ENCODE measurements at places on chromosomes 4 and X.

GRCh38 chr4:11857881-11858280 is 429.2 kb upstream of the HS3ST1 start:
- DNase-seq = no peak

DNA sequence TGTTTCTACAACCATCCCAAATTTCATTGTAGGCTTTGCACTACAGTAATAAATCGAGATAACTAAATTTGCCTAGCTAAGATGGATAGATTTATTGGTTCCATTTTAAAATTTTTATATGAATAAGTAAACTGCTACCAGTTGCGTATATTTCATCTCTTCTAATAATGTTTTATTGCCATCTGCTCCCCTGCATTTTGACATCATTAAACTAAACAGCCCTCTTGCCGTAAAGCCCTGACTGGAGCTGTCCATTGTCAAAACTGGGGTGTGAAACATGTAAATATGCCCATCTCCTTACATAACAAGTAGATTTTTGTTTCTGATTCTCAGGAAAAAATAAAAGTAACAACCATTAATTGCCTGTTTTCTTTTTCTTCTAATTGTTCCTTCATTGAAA is 130.8 kb upstream of the BMPR1B start:
- no peak for DNase-seq

GRCh38 chr4:8352368-8353157 is 83.0 kb downstream of the HTRA3 start:
- DNase-seq = no peak

DNA sequence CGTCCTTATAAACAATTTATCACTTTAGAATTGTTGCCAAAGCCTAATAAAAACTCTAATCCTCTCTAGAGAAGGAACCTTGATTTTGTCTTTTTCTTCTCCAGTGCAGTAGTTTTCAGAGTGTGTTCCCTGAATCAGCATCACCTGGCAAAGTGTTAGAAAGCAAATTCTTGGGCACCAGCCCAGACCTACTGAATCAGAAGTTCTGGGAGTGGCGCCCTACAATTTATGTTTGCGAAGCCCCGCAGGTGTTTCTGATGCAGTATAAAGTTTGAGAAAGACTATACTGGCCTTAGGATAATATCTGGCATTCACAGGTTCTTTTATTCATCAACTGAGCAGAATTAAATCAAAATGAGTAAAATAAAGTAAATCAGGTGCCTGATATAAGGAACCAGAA is 645.8 kb upstream of the ATOH1 start:
- no peak for DNase-seq

DNA sequence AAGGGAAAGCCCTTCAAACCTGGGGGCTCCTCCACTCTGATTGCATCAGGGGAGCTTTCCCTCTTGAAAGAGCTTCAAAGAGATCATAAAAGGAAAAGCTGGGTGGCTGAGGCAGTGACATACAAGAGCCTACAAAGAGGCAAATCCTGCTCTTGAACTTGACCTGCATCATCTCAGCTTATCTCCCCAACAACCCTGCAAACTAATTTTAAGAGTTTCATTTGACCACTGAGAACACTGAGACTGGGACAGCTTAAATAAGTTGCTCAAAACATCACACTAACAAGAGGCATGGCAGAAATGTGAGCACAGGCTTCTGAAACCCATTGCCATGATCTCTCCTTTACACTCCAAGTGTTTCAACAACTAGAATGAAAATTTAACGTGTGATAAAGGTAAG is 101.6 kb upstream of the PPARGC1A start:
- DNase-seq = no peak

GRCh38 chr4:73865431-73866096 is 3.6 kb upstream of the CXCL1 start:
- DNase-seq = no peak

DNA sequence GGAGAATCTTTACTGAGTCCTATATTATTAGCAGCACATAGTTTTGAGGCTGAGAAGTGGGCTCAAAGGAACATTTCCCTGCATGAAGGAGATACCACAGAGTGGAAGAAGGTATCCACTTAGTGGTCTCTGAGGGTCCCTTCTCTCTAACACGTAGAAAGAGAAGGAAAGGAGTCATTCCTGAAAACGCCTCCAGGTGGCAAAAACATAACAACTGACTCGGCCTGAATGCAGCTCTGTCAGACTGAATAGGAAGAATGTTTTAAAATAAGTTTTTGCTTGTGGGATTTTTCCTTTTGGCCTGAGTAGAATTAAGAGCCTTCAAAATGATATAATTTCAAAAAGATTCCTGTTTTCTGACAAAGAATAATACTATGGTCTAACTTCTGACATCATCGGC is 23.3 kb downstream of the RPGR start:
- peak; percentile 29 for DNase-seq

GRCh38 chr4:4490041-4490440 is 51.8 kb downstream of the STX18 start:
- DNase-seq = peak; percentile 44

DNA sequence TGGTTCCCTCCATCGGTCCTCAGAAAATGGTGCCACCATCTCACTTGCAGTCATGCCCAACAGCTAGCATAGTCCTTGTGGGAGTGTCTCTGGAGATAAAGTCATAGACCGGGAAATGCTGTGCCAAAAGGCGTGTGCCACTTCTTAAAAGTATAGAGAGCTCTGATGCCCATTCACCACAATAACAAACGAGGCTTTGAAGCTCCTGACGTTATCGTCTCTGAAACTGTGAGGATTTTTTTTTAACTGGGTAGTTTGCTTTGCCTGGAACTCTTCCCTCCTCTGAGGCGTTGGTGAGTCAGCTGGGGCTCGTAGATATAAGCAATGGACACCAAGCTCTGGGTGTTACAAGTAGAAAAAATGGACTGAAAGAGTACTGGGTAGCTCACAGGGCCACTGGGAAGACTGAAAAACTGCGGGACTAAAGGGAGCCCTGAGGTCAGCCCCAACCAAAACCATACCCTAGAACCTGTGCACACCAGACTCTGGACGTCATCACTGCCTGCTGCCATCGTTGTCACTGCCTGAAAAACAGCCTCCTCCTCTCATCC is 89.4 kb upstream of the TRIM2 start:
- peak; percentile 75 for DNase-seq

DNA sequence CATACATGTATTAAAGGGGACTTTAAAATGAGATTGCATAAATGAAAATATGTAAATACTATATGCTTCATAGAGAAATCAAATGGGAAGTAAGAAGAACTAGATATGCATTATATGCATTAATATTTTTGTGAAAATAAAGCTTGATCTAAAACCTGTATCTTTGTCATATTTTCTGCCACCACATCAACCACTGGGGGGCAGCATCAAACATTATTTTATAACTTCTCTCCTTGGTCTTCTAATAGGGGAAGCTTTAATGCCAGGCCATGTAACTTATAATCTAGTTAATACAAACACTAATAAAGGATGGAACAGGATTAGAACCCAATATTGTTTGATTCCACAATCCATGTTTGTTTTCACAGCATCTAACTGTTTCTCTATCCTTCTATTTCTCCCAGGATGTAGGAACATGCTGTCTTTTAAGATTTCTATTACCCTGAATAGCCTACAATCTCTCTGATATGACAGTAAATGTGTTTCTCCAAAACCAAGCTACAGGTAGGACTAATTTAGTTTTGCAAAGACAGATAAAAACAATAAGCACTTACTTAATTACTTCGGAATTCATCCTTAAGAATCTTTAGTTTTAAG is 10.0 kb downstream of the QRFPR start:
- peak; percentile 44 for DNase-seq

- no peak for DNase-seq
These were observed 42.0 kb upstream of the ZXDA start for GRCh38 chrX:57952320-57952678.

DNA sequence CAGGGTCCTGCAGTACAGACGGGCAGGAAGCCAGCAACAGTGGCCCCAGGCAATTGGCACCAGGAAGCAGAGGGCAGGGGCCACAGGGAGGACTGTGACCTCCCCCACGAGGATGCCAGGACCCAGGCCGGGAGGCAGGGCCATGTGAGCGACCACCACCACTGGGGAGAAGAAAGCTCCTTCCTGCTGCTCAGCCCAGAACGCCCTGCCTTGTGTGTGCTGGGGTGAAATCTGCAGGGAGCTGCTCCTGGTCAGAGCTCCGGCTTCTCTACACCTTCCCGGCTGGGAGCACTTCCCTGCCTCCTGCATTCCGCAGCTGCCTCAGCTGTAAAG is 100.4 kb downstream of the HMX1 start:
- no peak for DNase-seq

- peak; percentile 29 for DNase-seq
These were observed 14.7 kb downstream of the CHST7 start for GRCh38 chrX:46588263-46588662.

GRCh38 chrX:21675931-21676330 is 17.8 kb upstream of the KLHL34 start:
- no peak for DNase-seq

- DNase-seq = no peak
These were observed 112.6 kb downstream of the PHKA2 start for GRCh38 chrX:18871161-18871890.

DNA sequence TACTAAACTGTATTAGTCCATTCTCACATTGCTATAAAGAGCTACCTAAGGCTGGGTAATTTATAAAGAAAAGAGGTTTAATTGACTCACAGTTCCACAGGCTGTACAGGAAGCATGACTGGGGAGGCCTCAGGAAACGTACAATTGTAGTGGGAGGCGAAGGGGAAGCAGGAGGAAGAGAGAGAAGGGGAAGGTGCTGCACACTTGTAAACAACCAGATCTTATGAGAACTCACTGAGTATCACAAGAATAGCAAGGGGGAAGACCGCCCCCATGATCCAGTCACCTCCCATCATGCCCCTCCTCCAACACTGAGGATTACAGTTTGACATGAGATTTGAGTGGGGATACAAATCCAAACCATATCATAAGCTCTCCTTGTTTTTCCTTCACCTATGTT is 40.9 kb downstream of the RPA4 start:
- DNase-seq = no peak

DNA sequence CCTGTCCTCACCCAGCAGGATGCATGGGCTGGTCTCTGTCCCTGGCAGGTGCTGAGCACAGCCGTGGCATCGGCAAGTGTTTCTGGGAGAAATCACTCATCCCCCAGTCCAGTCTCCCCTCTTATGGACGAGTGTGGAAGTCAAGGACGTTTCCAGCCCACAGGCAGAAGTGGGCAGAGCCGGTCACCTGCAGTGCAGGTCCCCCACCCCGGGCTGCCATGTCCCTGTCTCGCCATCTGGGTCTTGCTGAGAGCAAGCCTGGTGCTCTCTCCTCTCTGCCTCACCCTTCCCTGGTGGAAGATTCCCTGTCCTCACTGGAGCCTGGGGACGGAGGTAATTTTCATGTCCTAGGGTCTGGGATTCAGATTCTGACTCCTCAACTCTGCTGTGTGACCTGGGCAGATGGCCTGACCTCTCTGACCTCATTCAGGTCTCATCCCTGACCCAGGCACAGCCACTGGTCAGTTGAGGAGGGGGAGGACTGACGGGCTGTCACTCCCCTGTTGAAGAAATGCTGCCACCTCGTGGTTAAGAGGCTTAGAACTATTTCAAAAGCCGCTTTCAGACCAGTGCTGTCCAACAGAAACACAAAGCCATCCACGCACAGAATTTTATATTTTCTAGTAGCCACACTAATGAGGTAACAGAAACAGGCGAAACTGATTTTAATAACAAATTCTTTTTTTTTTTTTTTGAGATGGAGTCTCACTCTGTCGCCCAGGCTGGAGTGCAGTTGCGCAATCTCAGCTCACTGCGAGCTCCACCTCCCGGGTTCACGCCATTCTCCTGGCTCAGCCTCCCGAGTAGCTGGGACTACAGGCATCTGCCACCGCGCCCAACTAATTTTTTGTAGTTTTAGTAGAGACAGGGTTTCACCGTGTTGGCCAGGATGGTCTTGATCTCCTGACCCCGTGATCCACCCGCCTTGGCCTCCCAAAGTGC is 1.8 kb downstream of the CPZ start:
- DNase-seq = peak; percentile 77

DNA sequence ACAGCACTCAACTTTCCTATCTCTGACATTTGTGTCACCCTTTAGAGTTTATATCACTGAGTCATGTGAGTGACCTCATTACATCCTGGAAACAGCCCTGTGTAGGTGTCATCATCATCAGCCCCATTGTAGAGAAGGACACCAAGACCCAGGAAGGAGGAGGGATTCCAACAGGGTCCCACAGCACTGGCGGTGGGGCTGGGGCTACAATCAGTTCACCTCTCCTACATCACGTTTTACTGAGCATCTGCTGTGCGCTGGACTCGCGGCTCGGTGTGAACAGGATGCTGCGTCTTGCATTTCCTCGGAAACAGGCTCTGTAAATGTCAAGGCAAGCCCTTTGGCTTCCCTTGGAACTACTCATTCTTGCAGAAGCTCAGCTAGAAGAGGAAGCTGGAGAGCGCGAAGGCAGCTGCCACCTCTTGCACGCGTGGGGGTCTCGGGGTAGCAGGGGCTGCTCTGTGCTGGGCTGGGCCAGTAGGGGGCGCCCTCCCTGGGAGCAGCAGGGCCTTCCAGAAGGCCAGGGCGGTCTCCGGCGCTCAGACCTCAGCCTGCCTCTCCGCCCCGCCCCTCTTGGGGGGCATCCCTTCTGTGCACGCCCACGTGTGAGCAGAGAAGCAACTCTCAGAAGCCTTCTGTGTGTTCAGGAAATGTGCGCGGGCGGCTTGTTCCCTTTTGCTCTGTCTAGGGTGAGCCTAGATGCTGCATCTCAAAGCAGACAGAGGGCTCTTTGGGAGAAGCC is 29.0 kb downstream of the REELD1 start:
- no peak for DNase-seq

All from mesenchymal stem cell (in vitro differentiated cells and primary cell).